ENCODE measurements at places on chromosomes 2 and 18.

GRCh38 chr18:4352746-4353551 lies 102.2 kb downstream of the DLGAP1 start:
- peak; percentile 37 for DNase-seq

DNA sequence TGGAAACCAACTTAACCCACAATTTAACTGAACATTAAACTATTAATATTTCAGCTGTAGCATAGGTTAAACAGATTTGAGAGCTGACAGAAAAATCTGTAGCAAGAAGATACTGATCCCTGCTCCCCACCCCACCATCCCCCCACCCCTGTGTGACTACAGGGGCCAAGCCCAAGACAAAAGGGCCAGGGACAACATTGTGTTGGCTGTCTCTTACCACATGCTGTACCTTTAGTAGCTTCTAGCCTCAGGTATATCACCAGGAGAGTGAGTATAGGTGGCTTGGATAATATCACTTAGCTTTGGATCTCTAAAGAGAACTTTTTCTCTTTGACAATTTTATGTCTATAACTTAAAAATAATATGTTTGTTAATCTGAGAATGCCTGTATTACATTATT lies 140.7 kb downstream of the AGPS start:
- no peak for DNase-seq

GRCh38 chr2:11872948-11873269 lies 126.5 kb downstream of the LPIN1 start:
- DNase-seq, result no peak

- DNase-seq, result no peak
Measured at GRCh38 chr2:84782717-84783442, 98.0 kb downstream of the TRABD2A start.

GRCh38 chr18:55485666-55486065 lies 102.3 kb downstream of the TCF4 start:
- no peak for DNase-seq

- DNase-seq, result no peak
Measured at GRCh38 chr18:25853691-25854433, 236.6 kb downstream of the SS18 start.

DNA sequence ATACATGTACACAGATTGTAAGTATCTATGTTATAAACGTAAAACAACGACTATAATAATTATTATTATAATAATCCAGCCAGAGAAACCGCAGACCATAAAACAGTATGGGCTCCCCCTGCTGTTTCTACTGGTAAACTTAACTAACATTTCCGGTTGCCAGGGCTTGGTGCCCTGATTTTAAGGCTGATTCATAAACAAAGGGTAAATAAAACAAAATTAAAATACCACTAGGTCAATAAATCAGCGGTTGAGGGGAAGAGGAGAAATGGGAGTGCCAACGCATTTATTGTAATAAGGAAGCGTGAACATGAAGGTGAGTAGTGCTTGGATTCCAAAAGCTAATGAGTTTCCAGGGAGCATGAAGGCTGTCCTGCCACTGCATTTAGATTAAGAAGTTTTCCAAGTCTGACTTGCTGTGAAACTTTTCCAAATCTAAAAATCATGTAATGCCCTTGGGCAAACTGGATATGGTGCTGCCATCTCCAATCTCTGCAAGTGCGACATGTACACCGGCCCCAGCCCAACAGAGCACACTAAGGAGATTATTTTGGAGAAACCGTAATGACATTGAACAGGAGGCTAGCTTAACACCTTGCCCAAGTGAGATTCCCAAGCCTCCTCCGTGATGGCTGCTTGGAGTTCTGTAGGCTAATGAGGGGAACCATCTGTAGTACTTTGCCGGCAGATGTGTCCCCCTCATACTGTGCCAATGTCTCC lies 50.7 kb upstream of the HNRNPA3 start:
- DNase-seq, result peak; percentile 9

DNA sequence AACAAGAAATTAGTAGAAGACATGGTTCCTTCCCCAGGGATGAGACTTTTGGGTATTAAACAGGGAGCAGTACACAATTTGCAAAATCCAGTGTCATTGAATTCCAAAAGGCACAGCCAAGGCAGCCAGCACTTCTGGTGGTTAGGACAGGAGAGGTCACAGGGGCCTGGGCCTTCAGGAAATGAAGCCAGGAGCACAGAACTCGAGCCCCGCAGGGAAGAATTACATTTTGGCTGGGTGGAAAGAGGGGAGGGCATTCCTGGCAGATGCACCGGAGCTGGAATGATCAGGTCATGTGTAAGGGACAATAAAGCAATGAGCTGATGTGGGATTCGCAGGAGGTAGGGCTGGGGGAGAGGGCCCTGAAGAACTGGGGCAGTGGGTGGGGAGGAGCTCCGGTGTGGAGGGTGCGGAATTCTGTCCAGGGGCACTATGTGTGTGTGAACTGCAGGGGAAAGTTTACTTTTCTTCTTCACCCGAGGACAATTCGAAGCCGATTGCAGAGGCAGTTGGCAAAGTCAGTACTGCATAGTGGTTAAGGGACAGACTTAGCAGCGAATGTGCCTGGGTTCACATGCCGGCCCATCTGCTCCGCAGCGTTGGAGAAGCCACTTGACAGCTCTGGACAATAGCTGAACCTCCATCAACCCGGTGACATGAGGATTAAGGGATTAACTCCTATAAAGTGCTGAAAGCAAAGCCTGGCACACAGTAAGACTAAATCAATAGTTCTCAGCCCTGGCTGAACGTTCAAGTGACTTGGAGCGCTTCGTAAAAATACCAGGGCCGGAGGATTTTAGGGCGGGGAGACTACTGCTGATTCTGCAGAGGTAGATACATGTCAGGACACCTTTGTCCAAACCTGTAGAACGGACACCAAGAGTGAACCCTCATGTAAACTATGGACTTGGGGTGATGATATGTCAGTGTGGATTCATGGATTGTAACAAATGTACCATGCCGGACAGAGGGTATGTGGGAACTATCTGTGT lies 36.4 kb downstream of the ALPK2 start:
- peak; percentile 40 for DNase-seq

DNA sequence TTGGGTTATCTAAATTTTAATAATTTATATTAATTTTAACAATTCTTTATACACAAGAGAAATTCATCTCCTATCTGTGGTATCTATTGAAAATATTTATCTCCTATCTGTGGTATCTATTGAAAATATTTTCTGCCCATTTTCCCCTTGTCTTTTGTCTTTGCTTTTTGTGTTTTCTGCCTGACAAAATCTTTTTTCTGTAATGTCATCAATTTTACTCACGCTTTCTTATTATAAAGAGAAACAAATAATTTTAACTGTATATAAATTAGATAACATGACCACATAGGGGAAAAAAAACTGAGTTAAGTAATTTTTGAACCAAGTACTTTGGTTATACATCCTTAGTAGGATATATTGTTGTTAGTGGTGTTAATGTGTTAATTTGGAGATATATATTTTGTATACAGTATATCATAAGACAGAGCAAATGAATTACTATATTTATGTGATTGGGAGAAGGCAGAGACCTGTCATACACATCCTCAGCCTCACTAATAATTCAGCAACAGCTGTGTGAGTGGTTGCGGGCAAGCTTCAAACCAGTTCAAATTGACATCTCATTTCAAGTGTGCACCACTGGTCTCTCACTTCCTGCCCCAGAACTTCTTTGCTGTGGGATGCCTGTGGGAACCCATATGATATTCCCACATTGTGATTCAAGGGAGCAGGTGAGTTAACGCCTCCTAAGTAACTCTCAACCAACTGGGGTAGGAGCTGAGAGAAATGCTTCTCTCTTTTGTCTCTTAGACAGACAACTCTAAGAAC lies 292.4 kb downstream of the SP3 start:
- DNase-seq, result no peak

DNA sequence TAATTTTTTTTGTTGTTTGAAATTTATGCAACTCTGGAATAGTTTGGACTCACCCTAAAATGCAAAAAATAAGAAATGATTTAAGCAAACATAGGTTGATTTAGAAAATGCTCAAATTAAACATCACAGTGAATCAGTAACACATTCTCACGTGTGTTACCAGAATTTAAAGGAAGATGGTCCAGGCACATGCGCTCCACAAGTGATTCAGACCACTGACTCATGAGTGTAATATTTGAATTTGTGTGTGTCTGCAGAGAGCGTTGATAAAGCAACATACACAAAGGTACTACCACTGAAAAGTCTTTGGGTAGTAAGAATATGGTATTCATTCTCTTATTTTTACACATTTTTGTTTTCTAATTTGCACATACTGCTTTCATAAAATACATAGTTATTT lies 7.9 kb downstream of the SS18 start:
- DNase-seq, result no peak

- no peak for DNase-seq
Measured at GRCh38 chr18:5516841-5517240, 27.0 kb downstream of the EPB41L3 start.

DNA sequence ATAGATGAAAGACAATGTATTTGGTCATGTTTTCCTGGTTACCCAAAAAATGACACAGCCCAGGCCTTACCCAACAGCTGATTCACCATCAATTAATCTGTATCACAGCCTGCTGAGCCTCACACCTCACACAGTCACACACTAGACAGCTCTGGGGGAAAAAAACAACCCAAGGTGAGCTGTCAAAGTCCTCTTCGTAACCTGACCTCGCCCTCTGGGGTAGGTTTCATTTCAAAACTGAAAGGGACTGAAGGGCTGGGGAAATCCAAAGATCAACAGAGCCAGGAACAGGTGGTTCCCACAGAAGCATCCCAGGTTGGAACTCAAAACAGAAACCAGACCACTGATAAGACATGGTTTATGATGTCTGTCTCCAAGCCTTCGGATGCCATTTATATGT lies 18.2 kb upstream of the PCBP1 start:
- DNase-seq, result no peak

- no peak for DNase-seq
Measured at GRCh38 chr2:238763471-238763995, 84.4 kb upstream of the TWIST2 start.

GRCh38 chr2:233402789-233403188 lies 48.5 kb downstream of the DGKD start:
- DNase-seq, result no peak

GRCh38 chr2:72211350-72211749 lies 63.7 kb upstream of the CYP26B1 start:
- no peak for DNase-seq

GRCh38 chr18:39801010-39801409 lies 2154.0 kb upstream of the PIK3C3 start:
- DNase-seq, result no peak

DNA sequence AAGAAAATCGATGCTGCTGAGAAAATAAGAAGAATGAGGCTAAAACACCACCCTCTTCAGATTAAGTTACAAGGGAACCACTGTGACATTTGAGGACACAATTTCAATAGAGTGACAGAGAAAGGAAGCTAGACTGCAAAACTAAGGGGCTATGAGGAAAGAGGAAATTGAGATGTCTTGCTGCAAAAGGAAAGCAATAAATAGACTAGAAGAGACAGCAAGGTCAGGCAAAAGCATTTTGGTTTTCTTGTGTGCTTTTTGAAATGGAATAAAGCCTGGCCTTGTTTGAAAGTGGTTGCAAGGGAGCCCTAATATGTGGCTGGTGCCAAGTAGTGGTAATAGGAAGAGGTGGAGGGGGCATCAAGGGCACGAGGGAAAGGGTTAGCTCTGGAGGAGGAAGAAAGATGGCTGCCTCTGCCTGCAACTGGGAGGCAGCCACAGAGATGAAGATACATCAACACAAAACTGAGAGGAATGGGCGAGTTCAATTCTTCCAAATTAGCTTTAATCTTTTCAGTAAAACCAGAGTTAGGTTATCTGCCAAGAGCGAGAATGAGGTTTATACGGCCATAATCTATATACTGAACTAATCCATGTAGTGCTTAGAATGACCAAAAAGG lies 1.2 kb upstream of the MRO start:
- DNase-seq, result no peak

DNA sequence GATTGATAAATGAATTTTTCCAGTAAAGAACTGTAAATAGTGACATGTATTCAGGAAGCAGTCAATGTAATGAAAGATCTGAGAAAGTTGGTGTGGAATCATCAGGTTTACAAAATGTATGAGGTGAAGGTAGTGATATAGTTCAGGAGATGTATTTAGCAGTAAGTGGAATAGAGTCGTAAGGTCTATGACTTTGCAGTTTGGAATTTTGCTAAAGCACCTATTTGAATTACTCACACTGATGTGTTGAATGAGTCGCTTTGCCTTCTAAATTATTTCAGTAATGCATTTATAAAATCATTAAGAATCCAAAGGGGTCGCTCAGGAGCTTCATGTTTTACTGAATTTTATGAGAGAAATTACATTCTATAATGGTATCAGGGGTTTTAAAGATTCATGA lies 713.7 kb downstream of the DSC3 start:
- no peak for DNase-seq

GRCh38 chr2:135552887-135553286 lies 21.6 kb downstream of the R3HDM1 start:
- DNase-seq, result no peak

GRCh38 chr2:46252891-46253659 lies 44.1 kb upstream of the EPAS1 start:
- DNase-seq, result peak; percentile 46

DNA sequence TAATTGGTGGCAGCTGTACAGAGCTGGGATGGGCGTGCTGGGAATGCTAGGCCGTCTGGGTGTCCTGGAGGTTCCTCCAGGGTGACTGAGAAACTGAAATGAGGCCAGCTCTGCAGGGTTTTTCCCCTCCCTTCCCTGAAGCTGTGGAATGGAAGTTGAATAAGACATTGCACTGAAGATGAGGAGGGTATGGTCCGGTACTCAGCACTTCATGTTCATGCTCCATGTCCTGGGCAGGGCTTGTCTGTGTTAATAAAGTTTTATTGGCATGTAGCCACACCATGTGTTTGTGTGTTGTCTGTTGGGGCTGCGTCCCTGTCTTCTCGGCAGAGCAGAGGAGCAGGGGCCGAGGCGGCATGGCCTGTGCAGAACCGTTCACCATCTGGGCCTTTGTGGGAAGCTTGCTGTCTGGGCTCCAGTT lies 154.0 kb downstream of the LDLRAD4 start:
- no peak for DNase-seq

DNA sequence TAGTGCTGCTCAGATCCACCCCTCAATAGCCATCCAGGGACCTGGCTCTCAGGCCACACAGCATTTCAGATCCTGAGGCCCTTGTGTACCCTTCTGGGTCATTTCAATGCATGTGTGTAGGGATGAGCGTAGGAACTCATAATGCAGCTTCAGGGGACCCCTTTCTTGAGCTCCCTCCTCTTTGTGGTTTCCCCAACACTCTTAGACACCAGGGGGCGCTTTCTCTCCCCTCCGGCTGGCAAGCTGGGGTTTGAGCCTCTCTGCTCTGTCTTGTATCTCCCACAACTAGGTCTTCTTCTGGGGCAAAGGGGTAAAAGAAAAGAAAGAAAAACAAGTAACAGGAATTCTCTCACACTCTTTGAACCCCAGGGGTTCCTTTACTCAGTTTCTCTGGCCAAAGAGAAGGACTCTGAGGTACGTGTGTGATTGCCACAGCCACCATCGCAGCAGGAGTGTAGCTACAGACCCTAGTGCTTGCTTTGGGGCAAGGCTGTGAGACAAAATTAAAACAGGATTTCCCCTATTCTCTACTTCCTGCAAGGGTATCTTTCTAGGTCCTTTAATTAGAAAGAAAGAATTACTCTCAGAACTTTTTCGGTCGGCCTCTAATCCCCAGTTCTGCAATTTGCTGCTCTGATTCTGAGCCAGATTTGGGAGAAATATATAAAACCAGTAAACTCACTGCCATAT lies 38.0 kb downstream of the CABYR start:
- DNase-seq, result peak; percentile 74

- no peak for DNase-seq
Measured at GRCh38 chr2:71932037-71932779, 215.5 kb downstream of the CYP26B1 start.

GRCh38 chr2:8674420-8675009 lies 7.3 kb upstream of the ID2 start:
- no peak for DNase-seq

All from ELF-1 (cell line).